ENCODE measurements at places on chromosomes 4 and X.

DNA sequence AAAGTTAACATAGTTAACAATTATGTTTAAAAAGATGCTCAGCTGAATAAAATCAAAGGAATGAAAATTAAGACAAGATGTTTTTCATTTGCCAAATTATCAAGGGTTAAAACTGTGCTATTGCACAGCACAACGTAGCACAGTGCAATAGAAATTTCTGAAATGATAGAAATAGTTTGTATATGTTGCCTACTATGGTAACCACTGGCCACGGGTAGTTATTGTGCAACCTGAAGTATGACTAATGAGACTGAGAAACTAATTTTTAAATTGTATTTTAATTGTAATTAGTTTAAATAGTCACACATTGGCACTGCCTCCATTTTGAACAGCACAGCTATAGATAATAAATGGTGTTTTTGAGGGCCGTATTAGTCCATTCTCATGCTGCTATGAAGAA lies 343.1 kb upstream of the FAM241A start:
- DNase-seq: peak; percentile 3

GRCh38 chr4:128393101-128393704 lies 105.6 kb upstream of the PGRMC2 start:
- no peak for DNase-seq

DNA sequence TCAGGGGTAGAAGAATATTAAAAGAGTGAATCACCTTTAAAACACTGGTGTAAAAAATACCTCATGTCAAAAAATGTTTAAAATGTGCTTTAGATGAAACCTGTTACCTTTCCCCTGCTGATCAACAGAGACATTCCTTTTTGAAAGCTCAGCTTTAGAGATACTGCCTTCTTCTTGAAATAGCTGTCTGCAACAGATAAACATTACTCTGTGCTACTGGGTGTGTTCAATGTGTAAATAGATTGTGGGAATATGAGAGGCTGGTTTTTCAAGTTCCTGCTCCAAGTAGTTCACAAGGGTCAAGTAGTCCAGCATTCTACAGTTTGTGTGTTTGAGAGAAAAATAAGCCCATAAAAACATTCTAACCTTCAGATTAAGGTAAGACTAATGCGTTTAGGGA lies at the start of gene SYTL5:
SYTL5 (plus strand) TSS at position 263 of the 400 bp plus-strand sequence. CDS start 27,337 bp downstream, outside the sequence.
- DNase-seq: no peak

DNA sequence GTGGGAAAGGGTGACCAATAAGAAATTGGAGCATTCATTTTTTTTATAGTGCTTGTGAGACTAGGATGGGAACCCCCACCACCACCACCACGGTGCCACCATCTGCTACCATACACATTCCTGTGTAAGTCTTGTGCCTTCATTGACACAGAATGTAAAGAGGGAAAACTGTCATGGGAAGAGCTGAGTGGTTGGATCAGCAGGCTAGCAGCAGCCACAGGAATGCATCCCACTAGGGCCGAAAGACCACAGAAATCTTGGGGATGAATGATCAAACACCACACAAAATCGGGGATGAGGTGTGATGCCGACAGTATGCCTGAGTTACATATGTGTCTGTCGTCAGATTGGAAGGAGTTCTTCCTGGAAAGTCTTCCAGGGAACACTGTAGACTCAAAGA lies 69.2 kb downstream of the SRPX start:
- no peak for DNase-seq

DNA sequence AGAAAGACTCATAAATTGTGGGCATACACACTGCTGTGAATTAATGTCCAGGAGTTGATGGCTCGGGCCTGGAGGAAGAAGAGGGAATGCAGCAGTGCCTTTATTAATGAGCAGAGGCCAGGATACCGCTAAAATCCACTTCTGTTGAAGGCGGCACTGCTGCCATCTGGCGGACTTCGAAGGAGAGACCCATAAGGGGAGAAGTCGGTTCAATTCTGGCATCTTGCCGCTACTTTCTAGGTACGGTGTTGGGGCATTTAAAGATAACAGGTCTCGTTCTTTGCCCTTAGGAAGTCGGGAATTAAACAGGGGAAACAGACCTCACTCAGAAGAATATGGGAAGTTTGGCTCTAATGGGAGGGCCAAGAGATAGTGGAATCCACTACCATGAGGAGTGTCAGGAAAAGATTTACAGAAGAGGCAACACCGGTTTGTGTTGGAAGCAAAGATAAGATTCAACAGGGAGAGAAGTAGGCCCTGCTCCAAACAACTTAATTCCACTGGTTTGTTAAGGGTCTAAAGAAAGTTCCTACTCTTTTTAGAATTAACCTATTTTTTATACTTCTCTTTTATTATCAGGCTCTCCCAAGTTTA lies 133.6 kb upstream of the GIMD1 start:
- peak; percentile 18 for DNase-seq

DNA sequence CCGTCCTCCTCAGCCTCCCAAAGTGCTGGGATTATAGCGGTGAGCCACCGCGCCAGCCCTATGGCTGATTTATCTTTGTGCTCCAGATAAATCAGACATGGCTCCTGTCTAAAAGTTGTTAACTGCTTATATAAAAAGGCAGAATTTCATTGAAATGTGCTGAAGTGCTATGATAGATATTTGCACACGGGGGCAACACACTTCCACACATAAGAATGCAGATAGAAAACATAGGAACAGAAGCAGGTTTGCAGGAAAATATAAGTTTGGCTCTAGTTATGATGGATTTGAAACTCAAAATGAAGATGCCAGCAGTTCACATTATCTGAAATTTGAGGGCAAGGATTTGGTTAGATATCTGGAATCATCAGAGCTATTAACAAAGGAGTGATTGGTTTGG lies 163.1 kb upstream of the SLITRK2 start:
- DNase-seq: no peak

- no peak for DNase-seq
Observed at GRCh38 chr4:141432000-141432712, 204.2 kb upstream of the IL15 start.

- DNase-seq: peak; percentile 13
Observed at GRCh38 chr4:108512615-108513505, 107.5 kb upstream of the RPL34 start.

- DNase-seq: no peak
Observed at GRCh38 chr4:41213625-41214135, 662 bp downstream of the APBB2 start.

Measured in HFFc6 (cell line).